ENCODE measurements at places on chromosomes 3 and 15. TPM values are rescaled to one million over a fixed set of nuclear protein-coding genes. Genes with fewer than 3 reads are reported as not detected.

CCR3 gene
- total RNA-seq: not detected

DNA sequence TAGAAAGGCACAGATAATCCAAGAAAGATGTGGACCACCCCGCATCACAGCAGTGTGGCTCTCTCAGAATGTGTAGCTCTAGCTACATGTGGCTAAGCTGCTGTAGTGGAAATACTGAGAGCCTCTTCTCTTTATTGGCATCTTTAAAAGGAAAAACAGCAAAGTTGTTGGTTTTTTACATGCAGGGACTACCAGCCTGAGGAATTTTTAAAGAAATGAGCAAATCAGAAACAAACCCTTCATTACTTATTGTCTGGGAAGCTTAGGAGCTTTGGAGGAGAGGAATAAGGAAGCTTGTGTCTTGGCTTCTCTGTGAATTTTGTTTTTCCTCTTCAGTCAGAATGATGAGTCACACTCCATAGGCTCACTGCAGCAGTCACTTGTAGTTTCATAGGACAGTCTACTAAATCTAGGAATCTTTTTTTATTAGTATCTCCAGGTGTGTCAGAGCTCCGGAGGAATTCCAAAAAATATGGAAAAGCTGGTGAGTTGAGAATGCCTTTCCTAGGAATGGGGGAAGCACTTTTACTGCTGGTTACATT is 27.5 kb downstream of the POLG start:
- no peak for DNase-seq

DNA sequence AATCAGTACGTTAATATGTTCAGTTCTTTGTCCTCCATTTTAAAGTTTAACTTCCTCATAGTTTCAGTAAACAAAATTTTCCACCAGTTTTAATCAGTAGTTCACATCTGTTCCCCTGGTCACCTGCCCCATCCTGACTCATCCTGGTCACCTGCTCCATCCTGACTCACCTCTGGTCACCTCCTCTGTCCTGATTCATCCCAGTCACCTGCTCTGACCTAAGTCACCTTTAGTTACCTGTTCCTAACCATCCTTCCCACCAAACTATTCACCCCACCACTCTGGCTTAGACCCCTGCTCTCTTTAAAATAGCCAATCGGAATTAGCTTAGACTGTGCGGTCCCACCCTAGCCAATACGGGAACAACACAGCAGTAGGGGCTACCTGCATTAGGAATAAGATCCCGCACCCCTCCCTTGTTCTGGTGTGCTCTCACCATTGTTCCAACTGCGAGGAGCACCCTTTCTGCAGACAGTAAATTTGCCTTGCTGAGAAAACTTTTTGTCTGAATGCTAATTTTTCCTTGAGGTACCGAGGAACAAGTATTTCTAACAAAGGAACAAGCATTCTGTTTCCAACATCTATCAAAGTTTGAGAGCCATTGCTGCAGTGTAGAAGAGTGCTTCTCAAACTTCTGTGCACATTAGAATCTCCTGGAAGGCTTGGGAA is 169.3 kb downstream of the ADAMTS17 start:
- no peak for DNase-seq

- DNase-seq: no peak
These were observed 85.5 kb downstream of the TM4SF4 start for GRCh38 chr3:149560001-149560400.

CERS3 gene
- 2.3 TPM for total RNA-seq

DNA sequence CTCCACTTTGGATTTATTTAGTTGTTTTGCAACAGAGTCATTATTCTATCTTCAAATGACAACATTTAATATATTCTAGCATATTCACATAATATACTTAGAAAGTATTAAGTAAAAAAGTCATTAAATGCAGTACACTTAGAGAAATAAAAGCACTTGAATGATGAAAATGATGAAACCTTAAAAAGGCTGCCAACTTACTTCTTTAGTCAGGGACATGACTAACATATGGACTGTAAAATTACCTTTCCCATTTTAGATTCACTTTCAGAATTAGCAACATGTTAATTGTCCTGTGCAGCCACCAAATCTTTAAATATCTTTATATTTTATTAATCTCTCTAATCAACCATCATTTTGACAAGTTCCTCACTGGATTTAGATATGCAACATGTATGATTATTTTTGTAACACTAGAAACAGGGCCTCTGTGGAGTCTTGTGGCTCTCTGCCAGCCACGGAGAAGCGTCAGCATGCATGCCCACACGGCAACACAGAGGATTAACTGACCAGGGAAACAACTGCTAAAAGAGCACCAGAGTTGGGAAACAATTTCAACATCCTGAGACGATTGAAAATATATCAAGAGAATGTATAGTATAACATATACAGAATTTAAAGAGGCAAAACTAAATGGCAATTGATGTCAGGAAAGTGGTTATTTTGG is 95.7 kb downstream of the ANO10 start:
- DNase-seq: no peak

DNA sequence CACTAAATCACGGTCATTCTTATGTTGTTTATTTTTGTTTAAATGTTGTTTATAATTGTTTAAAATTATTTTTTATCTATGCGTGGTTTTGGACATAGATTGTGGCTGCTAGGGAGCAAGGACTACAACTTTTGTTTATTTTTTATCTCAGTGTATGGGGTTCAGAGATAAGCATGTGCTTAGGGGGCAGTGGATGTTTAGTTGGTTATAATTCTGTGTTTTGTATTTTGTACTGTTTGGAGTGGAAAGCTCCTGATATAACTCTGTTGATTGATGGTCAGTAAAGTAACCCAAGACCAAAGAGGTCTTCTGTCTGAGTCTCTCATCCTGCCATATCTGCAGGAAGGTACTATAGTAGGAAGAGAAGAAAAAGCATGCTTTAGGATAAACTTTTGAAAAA is 36.5 kb upstream of the NPHP3 start:
- DNase-seq: no peak

- DNase-seq: no peak
These were observed 106.1 kb upstream of the TNFAIP8L3 start for GRCh38 chr15:51200792-51201191.
